ENCODE measurements at places on chromosomes 2 and 18.

GRCh38 chr18:62839874-62840713 is 124.8 kb downstream of the PHLPP1 start:
- no peak for DNase-seq

- no peak for DNase-seq
These were observed 76.4 kb downstream of the KLHL14 start for GRCh38 chr18:32696376-32696775.

DNA sequence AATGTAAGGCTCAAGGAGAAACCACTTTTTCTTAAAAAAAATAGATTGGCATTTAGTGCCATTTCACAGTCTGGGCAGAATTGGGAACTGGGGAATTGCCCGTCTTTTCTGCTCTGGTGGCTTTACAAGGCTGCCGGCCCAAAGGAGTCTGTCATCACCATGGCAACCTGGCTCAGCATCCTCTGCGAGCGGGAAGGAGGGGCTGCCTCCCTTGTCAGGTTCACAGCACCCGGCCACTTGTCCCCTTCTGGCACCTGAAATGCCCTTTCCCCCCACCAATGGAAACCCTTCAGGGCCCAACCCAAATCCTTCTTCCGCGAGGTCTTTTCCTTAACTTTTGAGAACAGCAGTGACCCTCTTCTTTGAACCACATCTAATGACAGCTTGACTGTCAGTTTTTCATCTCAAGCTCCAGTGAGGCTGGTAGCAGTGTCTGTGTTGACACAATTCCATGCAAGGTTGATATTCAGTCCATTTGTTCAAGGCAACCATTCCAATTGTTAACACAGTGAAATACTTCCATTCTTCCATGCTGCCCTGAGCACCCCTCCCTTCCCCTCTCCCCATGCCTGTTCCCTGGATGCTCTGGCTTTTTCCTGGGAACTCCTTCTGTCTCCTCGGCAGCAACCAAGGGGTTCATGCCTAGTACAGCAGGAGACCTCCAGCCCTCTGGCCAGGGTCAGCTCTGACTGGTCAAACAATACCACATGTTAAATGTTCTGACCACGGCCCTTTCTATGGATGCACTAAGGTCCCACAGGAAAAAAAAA is 79.6 kb downstream of the DNER start:
- no peak for DNase-seq

- no peak for DNase-seq
These were observed 118.6 kb upstream of the ATP8B1 start for GRCh38 chr18:57921708-57922107.

Data from stimulated activated CD4-positive, alpha-beta T cell treated with anti-CD3 and anti-CD28 coated beads, Interleukin-2, amount 100 ng/mL, for 4 hours (primary cell).